Dorsolateral prefrontal cortex (tissue), 122 donors: ENCODE measurements at places on chromosomes 2 and 18.

- peak; percentile 91 for DNase-seq
Measured at GRCh38 chr2:42827647-42828486, 35.5 kb upstream of the HAAO start.

GRCh38 chr2:229169751-229170150, 101.3 kb downstream of the PID1 start:
- no peak for DNase-seq

DNA sequence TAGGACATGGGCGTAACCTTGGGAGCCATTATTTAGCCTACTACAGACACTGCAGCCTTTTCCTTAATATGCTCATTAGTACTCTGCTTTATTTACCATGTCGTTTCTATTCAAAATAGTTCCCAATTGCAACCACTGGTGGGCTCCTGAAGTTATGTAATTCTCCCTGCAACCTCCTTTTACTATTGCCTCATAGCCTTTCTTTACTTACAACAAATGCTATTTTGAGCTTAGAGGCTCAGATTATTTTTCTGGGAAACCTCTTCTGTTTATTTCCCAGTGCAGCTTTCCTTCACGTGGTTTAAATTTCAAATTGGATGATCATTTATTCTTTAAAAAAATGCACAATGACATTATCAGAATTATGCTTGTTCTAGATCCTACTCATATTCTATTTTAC, 492.3 kb upstream of the TMEFF2 start:
- DNase-seq = no peak

DNA sequence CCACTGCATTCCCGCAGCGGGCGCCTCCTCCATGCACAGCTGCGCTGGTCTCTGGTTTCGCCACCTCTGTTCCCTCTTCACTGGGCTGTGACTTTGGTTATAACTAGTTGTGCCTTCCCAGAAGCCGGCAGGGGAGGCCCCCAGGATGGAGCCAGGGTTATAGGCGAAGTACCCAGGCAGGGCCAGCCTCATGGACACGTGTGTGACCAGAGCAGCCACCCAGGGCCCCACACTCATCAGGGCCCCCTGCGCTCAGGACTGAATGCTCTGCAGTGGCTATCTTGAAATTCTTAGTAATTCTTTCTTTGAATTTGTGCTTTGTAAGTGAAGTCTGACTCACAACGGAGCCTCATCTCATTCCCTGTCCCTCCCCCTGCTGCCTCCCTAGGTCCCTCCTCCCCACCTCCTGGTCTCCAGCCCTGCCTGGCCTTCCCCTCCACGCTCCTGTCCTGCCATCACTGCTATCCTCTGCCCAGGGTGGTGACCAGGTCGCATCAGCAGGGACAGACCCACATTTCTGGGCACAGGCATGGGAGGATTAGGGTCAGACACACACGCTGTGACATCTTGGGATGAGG, 38.1 kb upstream of the LBH start:
- no peak for DNase-seq

GRCh38 chr2:238670111-238670585, 177.7 kb upstream of the TWIST2 start:
- DNase-seq = no peak

DNA sequence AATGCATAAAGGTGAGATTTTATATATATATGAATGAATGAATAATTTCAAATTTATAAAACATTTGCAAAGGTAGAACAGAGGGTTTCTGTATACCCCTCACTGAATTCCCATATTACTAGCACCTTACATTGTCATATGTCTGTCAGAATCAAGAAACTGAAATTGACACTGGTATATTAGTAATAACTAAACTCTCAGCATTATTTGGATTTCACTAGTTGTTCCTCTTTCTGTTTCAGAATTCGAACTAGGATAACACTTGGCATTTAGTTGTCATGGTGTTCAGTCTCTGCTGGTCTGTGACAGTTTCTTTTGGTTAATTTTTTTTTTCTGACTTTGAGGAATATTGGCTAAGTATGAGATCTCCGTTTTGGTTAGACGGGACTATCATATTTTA, 275.9 kb downstream of the DCC start:
- DNase-seq = no peak

DNA sequence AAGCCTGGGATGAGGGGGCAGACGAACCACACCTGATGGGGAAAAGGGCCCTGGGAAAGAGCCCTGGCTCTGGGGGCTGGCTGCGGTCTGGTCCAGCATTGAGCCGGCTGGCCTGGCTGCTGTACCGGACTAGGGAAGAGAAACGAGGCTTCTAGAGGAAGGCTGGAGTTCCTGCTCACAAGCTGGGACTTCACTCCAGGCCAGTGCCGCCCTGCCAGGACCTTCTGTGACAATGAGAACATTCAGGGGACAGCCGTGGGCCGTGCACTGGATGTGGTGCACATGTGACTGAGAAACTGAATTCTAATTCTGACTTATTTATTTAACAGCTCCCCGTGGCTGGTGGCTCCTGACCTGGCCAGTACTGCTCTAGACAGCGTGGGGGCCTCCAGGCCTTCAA, 269.3 kb downstream of the HDAC4 start:
- DNase-seq = peak; percentile 67

- DNase-seq = no peak
Measured at GRCh38 chr2:144580521-144581161, 60.7 kb upstream of the ZEB2 start.

GRCh38 chr2:109614715-109615636, 812 bp downstream of the SOWAHC start:
- DNase-seq = no peak

DNA sequence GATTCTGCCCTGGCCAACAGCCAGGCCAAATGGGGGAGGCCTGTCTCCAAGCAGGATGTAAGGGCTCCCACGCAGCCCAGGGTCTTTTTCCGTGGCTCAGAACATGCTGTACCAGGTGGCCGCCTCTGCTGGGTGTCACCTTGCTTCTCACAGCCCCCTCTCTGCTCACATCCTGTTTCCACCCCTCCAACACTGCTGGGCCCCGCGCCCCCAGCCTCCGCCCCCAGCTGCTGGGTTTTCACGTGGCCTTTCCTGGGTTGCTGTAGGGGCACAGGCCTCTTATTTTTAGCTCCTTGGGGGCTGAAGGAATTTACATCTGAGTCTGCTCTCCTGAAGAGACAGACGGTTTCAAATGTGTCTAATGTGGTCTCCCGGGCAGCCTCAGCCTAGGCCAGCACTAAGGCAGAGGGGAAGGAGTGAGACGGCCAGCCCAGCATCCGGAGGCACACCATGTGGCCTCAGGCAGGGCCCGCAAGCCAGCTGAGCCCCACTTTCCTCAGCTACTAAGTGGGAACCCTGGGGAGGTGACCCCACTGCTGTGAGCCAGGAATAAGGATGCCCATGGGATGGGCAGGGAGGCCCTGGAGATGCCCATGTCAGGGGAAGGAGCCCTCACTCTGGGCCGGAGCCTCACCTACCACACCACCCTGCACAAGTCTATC, 18.7 kb upstream of the DUSP2 start:
- DNase-seq = no peak

DNA sequence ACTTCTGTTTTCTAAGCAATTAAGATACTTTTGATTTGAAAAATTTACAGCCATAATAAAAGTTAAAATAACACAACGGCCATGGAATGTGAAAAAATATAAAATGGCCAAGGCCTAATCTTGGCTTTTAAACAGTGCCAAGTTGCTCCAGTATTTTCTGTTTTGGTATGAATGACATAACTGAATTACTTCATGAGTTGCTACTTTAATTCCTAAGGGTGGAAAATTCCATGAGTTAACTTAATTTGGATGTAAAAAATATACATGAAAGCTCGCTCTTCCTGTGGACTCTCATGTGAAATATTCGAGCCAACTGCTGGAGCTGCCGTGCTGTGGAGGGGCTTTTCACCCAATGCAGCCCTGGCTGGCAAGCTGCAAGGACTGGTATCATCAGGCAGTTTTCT, 286.0 kb upstream of the CCDC68 start:
- no peak for DNase-seq

DNA sequence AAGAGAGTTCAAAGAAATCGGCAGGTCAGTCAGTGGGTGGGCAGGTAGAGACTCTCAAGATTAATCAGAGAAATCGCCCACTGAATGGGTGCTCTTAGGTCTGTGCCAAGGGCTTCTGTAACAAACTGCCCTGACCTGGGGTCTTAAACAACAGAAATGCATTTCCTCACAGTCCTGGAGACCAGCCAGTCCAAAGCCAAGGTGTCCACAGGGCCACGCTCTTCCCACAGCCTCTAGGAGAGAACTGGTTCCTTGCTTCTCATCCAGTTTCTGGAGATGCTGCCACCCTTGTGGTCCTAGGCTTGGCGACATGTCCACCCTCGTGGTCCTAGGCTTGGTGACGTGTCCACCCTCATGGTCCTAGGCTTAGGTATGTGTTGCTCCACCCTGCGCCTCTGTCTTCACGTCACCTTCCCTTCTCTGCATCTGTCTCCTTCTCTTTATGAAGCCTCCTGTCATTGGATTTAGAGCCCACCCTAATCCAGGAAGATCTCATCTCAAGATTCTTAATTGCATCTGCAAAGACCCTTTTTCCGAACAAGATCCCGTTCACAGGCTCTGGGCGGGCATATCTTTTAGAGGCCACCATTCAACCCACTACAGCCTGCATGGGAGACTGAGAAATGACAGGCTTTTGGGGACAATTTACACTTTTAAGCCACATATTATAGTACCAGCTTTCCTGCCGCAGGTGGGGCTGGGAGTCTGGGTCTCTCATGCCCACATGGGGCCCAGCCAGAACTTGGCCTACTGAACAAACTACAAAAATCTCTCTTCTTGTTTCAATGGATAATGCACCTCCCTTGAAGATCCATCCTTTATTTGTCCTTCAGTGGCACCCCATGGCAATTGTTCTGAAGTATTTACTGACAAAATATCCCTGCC, 161.3 kb downstream of the ASB1 start:
- no peak for DNase-seq

GRCh38 chr2:98563394-98563793, 44.9 kb downstream of the COA5 start:
- DNase-seq = no peak

- DNase-seq = no peak
Measured at GRCh38 chr18:43046322-43046721, 69.2 kb downstream of the RIT2 start.

DNA sequence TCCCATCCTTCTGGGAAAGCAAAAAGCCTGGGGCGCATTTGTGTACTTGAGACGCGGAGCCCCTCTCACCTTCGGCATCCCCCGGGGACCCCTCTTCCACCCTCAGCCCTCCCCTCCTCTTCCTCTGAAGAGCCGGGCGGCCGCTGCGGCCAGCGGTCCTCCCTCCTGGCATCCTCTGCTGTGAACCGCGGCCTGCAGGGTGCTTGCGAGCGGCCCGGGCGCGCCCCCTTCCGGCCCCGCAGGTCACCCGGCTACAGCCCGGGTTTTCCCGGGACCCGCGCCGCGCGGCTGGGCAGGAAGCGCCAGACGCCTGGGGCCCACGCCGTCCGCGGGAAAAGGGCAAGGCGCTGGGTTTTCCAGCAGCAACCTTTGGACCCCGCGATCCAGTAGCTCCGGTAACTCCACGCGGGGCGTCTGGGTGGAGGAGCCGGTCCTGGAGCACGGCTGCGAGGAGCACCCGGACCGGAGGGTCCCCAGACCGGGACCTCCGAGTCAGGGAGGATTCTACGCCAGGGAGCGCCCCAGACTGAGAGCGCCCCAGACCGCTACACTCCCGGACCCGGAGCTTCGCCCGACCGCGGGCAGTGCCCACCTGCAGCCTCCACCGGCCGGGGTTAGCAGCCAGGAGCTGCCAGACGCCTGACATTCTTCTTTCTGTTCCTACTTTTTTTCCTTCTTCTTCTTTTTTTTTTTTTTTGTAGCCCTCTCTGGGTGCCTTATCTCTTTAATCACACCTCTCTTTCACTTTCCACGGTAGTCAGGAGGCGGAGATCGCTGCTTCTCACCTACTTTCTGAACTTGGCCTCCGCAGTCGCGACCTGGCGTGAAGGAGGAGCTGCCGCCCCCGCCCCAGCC, at the start of gene IL18R1:
Gene IL18R1 (plus strand): TSS at position 271 of the 855 bp plus-strand sequence. CDS start 6,865 bp downstream, outside the sequence.
- peak; percentile 33 for DNase-seq

GRCh38 chr2:237473878-237474441, 13.1 kb upstream of the MLPH start:
- peak; percentile 65 for DNase-seq

GRCh38 chr2:145652571-145653545, 1132.9 kb upstream of the ZEB2 start:
- no peak for DNase-seq

DNA sequence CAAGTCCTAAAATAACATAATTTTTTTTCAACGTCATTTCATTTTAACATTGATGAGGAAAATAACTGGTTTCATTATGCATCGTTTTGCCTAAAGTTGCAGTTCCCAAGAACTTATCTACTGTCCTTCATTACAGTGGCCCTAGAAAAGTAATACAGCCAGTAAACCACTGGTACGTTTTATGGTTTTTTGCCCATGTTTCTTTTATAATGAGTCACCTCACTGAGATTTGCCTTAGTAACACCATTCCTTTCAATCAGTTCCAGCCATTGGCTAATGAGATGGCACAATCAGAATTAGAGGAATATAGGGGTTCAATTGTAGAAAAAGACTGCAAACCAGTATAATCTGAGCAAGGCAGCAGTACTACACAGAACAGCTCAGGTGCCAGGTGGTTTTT, 422.6 kb upstream of the LYPD1 start:
- DNase-seq = no peak

GRCh38 chr2:85409845-85410583, at the start of gene CAPG:
TSS of gene CAPG (minus strand) at chr2:85410366. CDS start at chr2:85402145, 8,221 bp downstream.
- no peak for DNase-seq

- no peak for DNase-seq
Measured at GRCh38 chr18:45402485-45403056, 212.7 kb upstream of the SLC14A2 start.

DNA sequence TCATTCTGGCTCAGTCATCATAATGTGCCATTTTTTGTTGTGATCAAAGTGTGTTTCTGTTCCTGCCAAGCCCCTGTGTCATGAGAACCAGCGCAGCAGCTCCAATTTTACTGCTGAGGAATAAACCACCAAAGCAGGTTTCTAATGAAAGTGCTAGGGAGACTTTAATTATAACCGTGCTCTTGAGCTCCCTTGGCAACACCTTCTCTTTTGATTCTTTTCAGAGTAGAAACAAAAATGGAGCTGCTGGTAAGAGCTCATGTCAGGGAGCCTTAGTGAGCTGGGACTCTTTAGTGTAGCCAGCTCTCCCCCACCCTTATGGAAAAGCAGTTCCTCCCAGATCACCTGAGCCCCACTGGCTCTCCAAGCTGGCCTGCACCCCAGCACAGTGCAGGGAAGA, 74.3 kb downstream of the LYPD1 start:
- DNase-seq = no peak

DNA sequence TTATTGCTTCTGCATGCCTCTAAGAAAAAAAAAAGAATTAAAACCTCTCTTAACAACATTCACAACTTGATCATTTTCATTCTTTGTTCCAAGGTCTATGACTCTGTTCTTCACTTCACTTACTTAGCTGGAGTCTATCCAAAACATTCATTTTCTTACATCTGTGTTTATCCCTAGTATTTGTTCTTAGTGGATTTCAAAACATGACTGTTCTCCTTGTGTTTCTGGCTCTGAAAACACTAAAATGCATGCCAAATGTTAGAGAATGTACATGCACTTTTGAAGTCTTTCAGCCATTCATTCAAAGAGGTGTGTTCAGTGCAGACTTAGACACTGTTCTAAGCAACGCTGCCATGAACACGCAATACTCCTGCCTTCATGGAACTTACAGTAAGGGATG, 138.8 kb downstream of the CNTNAP5 start:
- DNase-seq = no peak
